ENCODE measurements at places on chromosomes 7 and 10.
A peak's percentile ranks its signal among the peaks of the same experiment; 100 is the strongest.

- DNase-seq = no peak
Observed at GRCh38 chr7:127396184-127396583, 3.7 kb upstream of the ZNF800 start.

- DNase-seq = no peak
Observed at GRCh38 chr10:71015674-71016073, 127.3 kb upstream of the PCBD1 start.

GRCh38 chr10:132548106-132548823, 10.7 kb downstream of the INPP5A start:
- no peak for DNase-seq

DNA sequence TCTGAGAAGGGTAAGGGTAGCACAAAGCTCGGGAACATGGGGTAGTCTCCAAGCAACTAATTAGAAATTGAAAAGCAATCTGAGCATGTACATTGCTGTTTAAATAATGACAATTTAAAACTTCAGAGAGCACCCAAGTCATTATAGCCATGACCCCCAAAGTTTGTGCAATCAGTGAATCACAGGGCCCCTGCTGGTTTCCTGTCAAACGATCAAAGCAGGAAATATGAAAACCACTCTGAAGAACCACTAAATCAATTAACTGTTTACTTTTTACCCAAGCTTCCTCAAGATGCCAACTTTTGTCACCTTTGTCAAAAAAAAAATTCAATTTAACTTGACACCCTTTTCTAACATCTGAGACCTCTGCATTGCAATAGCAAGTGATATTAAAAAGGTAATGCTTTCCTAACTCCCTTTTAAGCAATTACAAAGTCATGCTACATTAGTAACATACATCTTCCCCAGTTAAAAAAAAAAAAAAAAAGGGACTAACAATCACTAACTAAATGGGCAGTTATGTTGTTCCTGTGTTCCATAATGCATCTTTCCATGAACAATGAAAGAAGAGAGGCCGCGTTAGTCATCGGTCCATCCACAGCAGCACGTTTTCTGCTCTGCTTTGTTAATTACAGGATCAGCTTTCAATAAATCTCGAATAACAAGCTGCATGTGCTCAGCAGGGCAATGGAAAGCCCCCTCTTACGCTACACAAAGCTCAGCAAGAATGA, 80.6 kb downstream of the ETV1 start:
- peak; percentile 82 for DNase-seq

DNA sequence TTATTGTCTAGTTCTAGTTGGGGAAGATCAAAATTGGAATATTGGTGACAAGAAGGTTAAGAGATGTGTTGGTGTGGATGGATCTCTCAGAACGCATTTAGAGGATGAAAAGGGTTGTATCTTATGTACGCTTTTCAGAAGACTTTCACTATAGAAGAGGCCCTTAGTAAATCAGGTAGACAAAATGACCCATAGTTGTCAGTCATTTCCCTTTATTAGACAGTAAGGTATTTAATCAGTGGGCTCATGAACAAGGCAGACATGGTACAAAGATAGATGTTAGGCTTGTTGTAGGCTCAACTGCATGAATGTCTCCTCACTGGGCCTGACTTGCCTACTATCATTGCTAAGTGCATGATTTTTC, 359.2 kb downstream of the PHF14 start:
- DNase-seq = no peak

- no peak for DNase-seq
Observed at GRCh38 chr10:100889546-100889945, 23.2 kb upstream of the SLF2 start.

GRCh38 chr7:111240371-111240770, 149.4 kb downstream of the LRRN3 start:
- DNase-seq = peak; percentile 2

DNA sequence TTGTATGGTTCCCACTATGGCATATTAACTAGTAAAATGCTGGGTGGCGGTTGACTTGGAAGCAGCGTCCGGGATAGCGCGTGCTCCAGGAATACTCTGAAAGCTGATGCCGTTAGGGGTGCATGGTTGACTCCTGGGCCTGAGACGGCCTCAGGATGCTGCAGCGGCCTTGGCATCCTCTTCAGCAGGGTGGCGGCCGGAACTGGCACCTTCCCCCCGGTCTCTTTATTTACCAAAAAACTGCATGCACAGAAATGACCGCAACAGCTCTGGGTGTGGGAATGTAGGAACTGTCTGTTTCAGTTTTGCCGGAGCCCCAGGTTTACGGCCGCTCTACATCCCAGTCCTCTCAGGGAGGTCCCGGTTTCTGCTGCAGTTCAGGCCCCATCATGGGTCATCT, 28.8 kb downstream of the PFKP start:
- no peak for DNase-seq

- DNase-seq = no peak
Observed at GRCh38 chr7:100396421-100396982, 23.2 kb downstream of the PILRA start.

GRCh38 chr7:93231259-93231658, 907 bp upstream of the VPS50 start:
- no peak for DNase-seq

DNA sequence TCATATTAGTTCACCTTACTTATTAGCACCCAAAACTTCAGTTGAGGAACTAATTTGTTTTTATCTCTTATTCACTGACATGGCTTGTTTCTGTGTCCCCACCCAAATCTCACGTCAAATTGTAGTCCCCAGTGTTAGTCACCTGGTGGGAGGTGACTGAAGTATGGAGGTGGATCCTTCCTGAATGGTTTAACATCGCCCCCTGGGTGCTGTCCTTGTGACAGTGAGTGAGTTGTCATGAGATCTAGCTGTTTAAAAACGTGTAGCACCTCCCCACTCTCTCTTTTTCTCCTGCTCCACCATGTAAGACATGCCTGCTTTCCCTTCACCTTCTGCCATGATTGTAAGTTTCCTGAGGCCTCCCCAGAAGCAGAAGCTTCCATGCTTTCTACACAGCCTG, 75.0 kb upstream of the HECTD2 start:
- DNase-seq = peak; percentile 5
